ENCODE measurements at places on chromosomes 1 and 21. TPM values are rescaled to one million over a fixed set of nuclear protein-coding genes. Genes with fewer than 3 reads are reported as not detected.

Gene PLA2G2C
- polyA plus RNA-seq: 0.10 TPM

Gene KIF26B
- polyA plus RNA-seq: 33.3 TPM

Gene CLCNKB
- polyA plus RNA-seq: 37.2 TPM

Gene ITPKB
- 21.1 TPM for polyA plus RNA-seq

Gene MAEL
- polyA plus RNA-seq: 2.5 TPM

Gene GBP6
- not detected for polyA plus RNA-seq

Gene LAX1
- polyA plus RNA-seq: 0.27 TPM

Gene HOOK1
- polyA plus RNA-seq: 83.2 TPM

Gene SPATA6
- polyA plus RNA-seq: 21.3 TPM

Gene ARHGAP29
- 96.2 TPM for polyA plus RNA-seq

Gene INSRR
- 1.8 TPM for polyA plus RNA-seq

Gene ELF3
- polyA plus RNA-seq: 60.0 TPM

Gene LSS
- polyA plus RNA-seq: 38.8 TPM

Gene DNASE2B
- polyA plus RNA-seq: 0.20 TPM

Gene SEMA6C
- 29.8 TPM for polyA plus RNA-seq

Gene CLIC6
- polyA plus RNA-seq: 2.3 TPM

Gene ZFP69B
- 7.8 TPM for polyA plus RNA-seq

Gene FCRL6
- 0.27 TPM for polyA plus RNA-seq

Gene TMEM52
- 1.1 TPM for polyA plus RNA-seq

Gene RAD54L
- 16.7 TPM for polyA plus RNA-seq

Gene IL20
- polyA plus RNA-seq: not detected

Gene FMO5
- 10.5 TPM for polyA plus RNA-seq

Gene CATSPERE
- polyA plus RNA-seq: 2.7 TPM

Gene RIMKLA
- polyA plus RNA-seq: 0.65 TPM

Gene PLA2G2D
- 0.08 TPM for polyA plus RNA-seq

Gene TSPEAR
- polyA plus RNA-seq: 0.96 TPM

Gene ANGPTL3
- 8.9 TPM for polyA plus RNA-seq

Gene NLRP3
- polyA plus RNA-seq: 0.86 TPM

Gene PPIAL4G
- polyA plus RNA-seq: 0.13 TPM

Gene CHRM3
- polyA plus RNA-seq: 8.2 TPM

Gene SLC41A1
- 35.4 TPM for polyA plus RNA-seq

Gene IGSF5
- polyA plus RNA-seq: 1.3 TPM

Gene C1orf53
- 1.9 TPM for polyA plus RNA-seq

Gene CFHR2
- not detected for polyA plus RNA-seq

Gene FAM151A
- 32.2 TPM for polyA plus RNA-seq

Gene RAP1GAP
- 20.2 TPM for polyA plus RNA-seq

Gene TPM3
- polyA plus RNA-seq: 272 TPM

Gene C4BPB
- 0.50 TPM for polyA plus RNA-seq

Gene PAX7
- polyA plus RNA-seq: not detected

Gene LINGO4
- not detected for polyA plus RNA-seq

Gene USP48
- 94.3 TPM for polyA plus RNA-seq

Gene CGN
- polyA plus RNA-seq: 55.6 TPM
